A673 (cell line): ENCODE measurements at places on chromosomes 3 and 15. TPM values are rescaled to one million over a fixed set of nuclear protein-coding genes. Genes with fewer than 3 reads are reported as not detected.

The NDUFAF3 gene
- total RNA-seq = 36.6 and 39.1 TPM in 2 replicates

The ST8SIA2 gene
- total RNA-seq = 0.42 and 0.43 TPM in 2 replicates

The FBXO40 gene
- total RNA-seq = not detected in 2 replicates

The ZNF80 gene
- not detected in 2 replicates for total RNA-seq

The ANKRD34C gene
- total RNA-seq = not detected in 2 replicates

The PLSCR2 gene
- total RNA-seq = not detected in 2 replicates

- H3K27ac ChIP-seq = no peak overlapping the region
- no peaks in the 10 kb centered on the region for H3K4me1 ChIP-seq
- no peak for DNase-seq
- H3K27me3 ChIP-seq = no peaks in the 10 kb centered on the region
- H3K36me3 ChIP-seq = no peaks in the 10 kb centered on the region
Observed at GRCh38 chr3:111373861-111374260, 168.1 kb upstream of the CD96 start.

- no peaks in the 10 kb centered on the region for H3K36me3 ChIP-seq
- DNase-seq = no peak
- no peaks in the 10 kb centered on the region for H3K27me3 ChIP-seq
Observed at GRCh38 chr3:117097351-117097750, 387.8 kb downstream of the TUSC7 start.

DNA sequence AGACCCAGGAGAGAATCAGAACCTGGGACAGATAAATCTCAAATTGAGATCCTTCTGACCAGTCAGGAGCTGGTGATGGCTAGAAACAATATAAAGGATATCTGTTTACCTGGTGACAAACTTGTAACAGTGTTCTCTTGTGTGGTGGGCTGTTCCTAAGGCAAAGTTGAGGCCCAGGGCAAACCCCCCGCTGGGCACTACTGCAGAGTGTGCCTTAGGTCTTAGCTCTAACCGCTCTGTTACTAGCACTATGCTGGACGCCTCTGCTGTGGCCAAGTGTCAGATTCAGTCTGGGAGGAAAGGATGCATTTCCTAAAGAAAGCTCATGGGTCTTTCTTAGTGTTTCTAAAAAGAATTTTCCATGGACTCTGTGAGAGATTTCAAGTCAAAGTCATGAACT is 146.5 kb upstream of the MEIS2 start:
- no peak overlapping the region for H3K27ac ChIP-seq
- DNase-seq = no peak
- no peaks in the 10 kb centered on the region for H3K27me3 ChIP-seq

DNA sequence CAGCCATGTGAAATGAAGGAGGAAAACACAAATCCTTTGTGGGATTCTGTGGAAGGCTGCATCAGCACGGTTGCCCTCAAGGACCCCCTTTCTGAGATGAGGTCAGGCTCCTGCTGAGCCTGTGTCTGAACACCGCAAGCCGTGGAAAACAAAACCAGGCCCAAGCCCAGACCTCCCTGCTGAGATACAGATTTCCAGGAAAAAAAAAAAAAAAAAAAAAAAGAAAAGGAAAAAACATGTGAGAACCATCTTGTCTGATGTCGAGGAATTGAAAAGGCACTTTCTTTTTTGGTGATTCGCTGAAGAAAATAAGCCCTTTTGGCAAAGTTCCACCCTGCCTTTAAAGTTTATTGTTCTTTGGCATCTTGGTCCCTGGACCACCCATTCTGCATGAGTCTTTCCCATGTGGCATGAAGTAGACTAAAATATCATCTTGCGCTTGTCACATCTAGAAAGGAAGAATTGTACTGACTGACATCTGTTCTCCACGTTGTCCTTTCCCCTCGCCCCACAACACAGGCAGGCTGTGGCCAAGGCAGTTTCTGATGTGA is 117.6 kb downstream of the CHST2 start:
- H3K36me3 ChIP-seq = no peaks in the 10 kb centered on the region
- no peaks in the 10 kb centered on the region for H3K4me1 ChIP-seq
- no peaks in the 10 kb centered on the region for H3K27me3 ChIP-seq
- no peak overlapping the region for H3K27ac ChIP-seq
- H3K4me3 ChIP-seq = no peak overlapping the region
- DNase-seq = no peak

- H3K36me3 ChIP-seq = no peaks in the 10 kb centered on the region
- no peak overlapping the region for H3K4me3 ChIP-seq
Observed at GRCh38 chr3:217948-218347, 21.4 kb downstream of the CHL1 start.

DNA sequence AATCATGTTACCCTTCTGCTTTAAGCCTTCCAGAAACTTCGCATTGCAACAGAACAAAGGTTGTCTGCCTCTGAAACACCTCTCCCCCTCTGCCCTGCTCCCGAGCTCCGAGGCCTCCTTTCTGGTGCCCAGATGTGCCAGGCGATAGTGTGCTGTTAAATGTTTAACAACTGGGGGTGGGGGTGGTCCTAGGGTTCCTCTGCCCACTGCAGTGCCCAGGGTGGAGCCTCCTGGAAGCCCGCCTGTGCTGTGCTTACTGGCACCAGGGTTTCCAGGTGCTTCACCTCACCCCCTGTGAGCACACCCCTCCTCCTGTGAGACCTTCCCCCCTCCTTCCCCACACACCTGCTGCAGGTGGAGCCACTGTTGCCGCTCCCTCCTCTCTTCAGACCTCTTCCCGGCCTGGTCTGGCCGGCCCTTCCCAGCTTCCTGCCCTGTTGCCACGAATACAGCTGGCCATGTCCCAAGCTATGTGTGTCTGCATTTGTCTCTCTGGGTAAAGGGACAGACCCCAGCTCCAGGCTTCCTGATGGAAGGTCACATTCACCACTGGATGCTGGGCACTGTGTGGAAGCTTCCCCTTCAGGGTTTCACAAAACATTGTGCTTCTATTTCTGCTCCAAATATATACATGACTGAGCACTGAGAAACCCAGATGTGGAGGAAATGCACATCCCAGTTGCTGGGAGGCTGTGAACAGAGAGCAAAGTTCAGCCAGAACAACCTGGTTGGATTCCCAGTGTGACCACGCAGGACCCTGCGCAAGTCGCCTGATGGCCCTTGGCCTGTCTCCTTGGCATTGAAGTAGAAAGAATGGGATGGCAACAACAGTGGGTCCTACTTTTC is 37.2 kb downstream of the MGLL start:
- no peak overlapping the region for H3K27ac ChIP-seq
- no peak for DNase-seq
- H3K36me3 ChIP-seq = no peaks in the 10 kb centered on the region
- H3K4me3 ChIP-seq = no peak overlapping the region
- H3K4me1 ChIP-seq = no peaks in the 10 kb centered on the region
- H3K27me3 ChIP-seq = no peaks in the 10 kb centered on the region

- H3K27ac ChIP-seq = no peak overlapping the region
- H3K4me1 ChIP-seq = no peaks in the 10 kb centered on the region
- no peaks in the 10 kb centered on the region for H3K36me3 ChIP-seq
Observed at GRCh38 chr15:32099097-32099785, 68.9 kb downstream of the CHRNA7 start.

- no peaks in the 10 kb centered on the region for H3K27me3 ChIP-seq
- H3K4me1 ChIP-seq = no peaks in the 10 kb centered on the region
- H3K27ac ChIP-seq = no peak overlapping the region
Observed at GRCh38 chr3:65662095-65662494, 376.6 kb downstream of the MAGI1 start.

GRCh38 chr3:194259982-194260766 is 91.0 kb downstream of the CPN2 start:
- H3K27ac ChIP-seq = no peak overlapping the region
- no peaks in the 10 kb centered on the region for H3K27me3 ChIP-seq
- H3K4me1 ChIP-seq = peaks cover 3% of the 10 kb centered on the region
- H3K4me3 ChIP-seq = no peak overlapping the region

- H3K36me3 ChIP-seq = no peaks in the 10 kb centered on the region
- no peak for DNase-seq
- no peaks in the 10 kb centered on the region for H3K27me3 ChIP-seq
- H3K4me3 ChIP-seq = peak overlapping the region; percentile 100
Observed at GRCh38 chr3:155869691-155870090, 759 bp upstream of the GMPS start.

- no peak overlapping the region for H3K4me3 ChIP-seq
- no peaks in the 10 kb centered on the region for H3K4me1 ChIP-seq
- no peaks in the 10 kb centered on the region for H3K36me3 ChIP-seq
- H3K27ac ChIP-seq = no peak overlapping the region
Observed at GRCh38 chr3:98445949-98446406, 17.0 kb upstream of the OR5K1 start.

- H3K27me3 ChIP-seq = no peaks in the 10 kb centered on the region
- H3K36me3 ChIP-seq = no peaks in the 10 kb centered on the region
- no peak overlapping the region for H3K4me3 ChIP-seq
- no peak overlapping the region for H3K27ac ChIP-seq
Observed at GRCh38 chr3:102454181-102454580, 19.4 kb downstream of the ZPLD1 start.

DNA sequence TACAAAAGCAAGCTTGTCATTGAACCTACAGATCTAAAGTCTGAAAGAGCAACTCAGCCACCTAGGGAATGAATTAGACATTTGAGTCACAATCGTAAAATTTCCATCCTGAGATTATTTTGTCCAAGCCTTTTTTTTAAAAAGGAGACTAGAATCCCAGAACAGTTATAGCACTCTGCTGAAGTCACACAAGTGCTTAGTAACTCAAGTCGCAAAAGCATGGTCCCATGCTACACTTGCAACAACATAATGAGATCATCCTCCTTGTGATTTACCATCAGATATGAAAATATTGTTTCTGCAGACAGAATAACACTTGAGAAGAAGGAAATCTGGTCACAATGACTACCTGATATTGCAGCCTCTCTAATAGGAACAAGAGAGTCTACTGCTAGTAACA is 106.7 kb downstream of the ZIC4 start:
- H3K27me3 ChIP-seq = no peaks in the 10 kb centered on the region
- no peaks in the 10 kb centered on the region for H3K36me3 ChIP-seq
- H3K27ac ChIP-seq = no peak overlapping the region
- no peak for DNase-seq
- no peak overlapping the region for H3K4me3 ChIP-seq
- H3K4me1 ChIP-seq = peaks cover 12% of the 10 kb centered on the region

- no peak overlapping the region for H3K27ac ChIP-seq
- no peaks in the 10 kb centered on the region for H3K4me1 ChIP-seq
- no peaks in the 10 kb centered on the region for H3K36me3 ChIP-seq
- H3K4me3 ChIP-seq = no peak overlapping the region
- no peaks in the 10 kb centered on the region for H3K27me3 ChIP-seq
- no peak for DNase-seq
Observed at GRCh38 chr15:55484917-55485672, 22.9 kb downstream of the DNAAF4 start.

- H3K36me3 ChIP-seq = no peaks in the 10 kb centered on the region
- no peak overlapping the region for H3K27ac ChIP-seq
- no peak for DNase-seq
- no peaks in the 10 kb centered on the region for H3K27me3 ChIP-seq
Observed at GRCh38 chr15:45228931-45229330, 23.1 kb upstream of the SLC28A2 start.

DNA sequence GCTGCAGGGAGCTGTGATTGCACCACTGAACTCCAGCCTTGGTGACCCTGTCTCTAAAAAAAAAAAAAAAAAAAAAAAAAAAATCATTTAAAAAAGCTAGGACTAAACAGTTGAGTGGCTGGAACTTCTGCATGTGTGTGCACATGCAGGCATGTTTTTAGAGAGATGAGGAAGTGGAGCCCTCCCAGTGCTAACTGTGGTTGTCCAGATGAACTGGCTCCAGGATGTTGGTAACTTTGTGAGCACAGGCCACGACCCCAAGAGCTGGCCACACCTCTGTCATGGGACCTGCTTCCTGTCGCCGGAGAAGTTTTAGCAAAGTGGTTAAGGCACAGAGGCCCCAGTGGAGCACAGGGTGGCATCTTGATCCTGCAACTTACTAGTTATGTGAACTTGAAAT is 27.0 kb downstream of the CHCHD6 start:
- DNase-seq = no peak
- H3K36me3 ChIP-seq = peaks cover 4% of the 10 kb centered on the region
- H3K4me3 ChIP-seq = no peak overlapping the region
- H3K27ac ChIP-seq = no peak overlapping the region

DNA sequence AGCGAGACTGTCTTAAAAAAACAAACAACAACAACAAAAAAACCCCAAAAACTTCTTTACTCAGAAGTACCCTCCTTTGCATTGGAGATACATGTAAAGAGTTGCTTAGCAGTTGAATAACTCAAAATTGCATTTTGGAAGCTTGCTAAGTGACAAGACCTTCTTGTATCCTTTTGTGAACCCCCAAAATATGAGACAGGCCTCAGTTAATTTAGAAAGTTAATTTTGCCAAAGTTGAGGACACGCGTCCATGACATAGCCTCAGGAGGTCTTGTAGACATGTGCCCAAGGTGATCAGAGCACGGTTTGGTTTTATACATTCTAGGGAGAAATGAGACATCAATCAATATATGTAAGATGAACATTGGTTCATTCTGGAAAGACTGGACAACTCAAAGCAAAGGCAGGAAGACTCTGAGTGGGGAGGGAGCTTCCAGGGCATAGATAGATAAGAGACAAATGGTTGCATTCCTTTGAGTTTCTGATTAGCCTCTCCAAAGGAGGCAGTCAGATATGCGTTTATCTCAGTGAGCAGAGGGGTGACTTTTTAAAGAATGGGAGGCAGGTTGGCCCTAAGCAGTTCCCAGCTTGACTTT is 1.7 kb upstream of the ARF4 start:
- DNase-seq = no peak
- no peaks in the 10 kb centered on the region for H3K36me3 ChIP-seq
- H3K27me3 ChIP-seq = no peaks in the 10 kb centered on the region
- peak overlapping the region; percentile 79 for H3K27ac ChIP-seq
- H3K4me1 ChIP-seq = no peaks in the 10 kb centered on the region

GRCh38 chr15:92157666-92158298 is 235.9 kb upstream of the ST8SIA2 start:
- DNase-seq = no peak
- no peaks in the 10 kb centered on the region for H3K4me1 ChIP-seq
- H3K27me3 ChIP-seq = no peaks in the 10 kb centered on the region
- no peaks in the 10 kb centered on the region for H3K36me3 ChIP-seq
- H3K27ac ChIP-seq = no peak overlapping the region

DNA sequence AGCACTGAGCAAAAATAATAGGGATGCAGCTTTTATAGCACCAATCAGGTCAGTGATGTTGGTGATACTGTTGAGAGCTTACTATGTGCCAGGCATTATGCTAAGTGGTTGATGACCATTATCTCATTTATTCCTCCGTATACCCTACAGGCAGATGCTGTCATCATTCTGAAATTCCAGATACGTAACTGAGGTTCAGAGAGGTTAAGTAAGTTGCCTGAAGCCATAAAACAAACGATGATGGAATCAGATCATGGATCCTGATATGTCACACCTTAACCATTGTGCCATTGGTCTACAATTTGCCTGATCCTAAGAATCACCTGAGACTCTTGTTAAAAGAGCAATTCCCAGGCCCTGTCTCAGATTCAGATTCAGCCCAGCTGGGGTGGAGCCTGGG is 49.5 kb downstream of the ST6GAL1 start:
- no peak overlapping the region for H3K4me3 ChIP-seq
- no peak for DNase-seq
- no peaks in the 10 kb centered on the region for H3K27me3 ChIP-seq
- H3K27ac ChIP-seq = no peak overlapping the region

GRCh38 chr3:39196034-39196433 is 3.6 kb upstream of the XIRP1 start:
- H3K36me3 ChIP-seq = no peaks in the 10 kb centered on the region
- no peak overlapping the region for H3K4me3 ChIP-seq
- DNase-seq = no peak

- H3K27me3 ChIP-seq = no peaks in the 10 kb centered on the region
- no peak for DNase-seq
- H3K27ac ChIP-seq = no peak overlapping the region
Observed at GRCh38 chr3:194224471-194225417, 88.8 kb downstream of the HES1 start.

GRCh38 chr3:29991198-29991597 is 615.2 kb upstream of the TGFBR2 start:
- no peak for DNase-seq
- no peaks in the 10 kb centered on the region for H3K27me3 ChIP-seq
- no peaks in the 10 kb centered on the region for H3K4me1 ChIP-seq
- no peak overlapping the region for H3K4me3 ChIP-seq
- H3K36me3 ChIP-seq = no peaks in the 10 kb centered on the region
